SK-N-DZ (cell line): ENCODE measurements at places on chromosomes 4 and X.

DNA sequence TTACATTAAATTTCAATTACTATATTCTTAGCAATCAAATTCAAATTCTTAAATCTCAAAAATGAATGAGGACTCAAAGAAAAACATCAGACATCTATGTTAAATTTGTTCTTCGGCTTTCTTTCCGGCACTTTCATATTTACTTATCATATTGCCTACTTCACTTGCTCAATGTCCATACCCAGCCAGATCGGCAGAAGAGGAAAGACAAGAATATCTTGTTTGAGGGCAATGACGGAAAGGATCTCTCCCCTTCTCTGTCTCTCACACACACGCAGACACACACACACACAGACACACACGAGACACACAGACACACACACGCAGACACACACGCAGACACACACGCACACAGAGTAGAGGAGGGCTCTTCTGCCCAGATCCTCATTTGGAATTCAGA, 13.2 kb upstream of the IRF2 start:
- DNase-seq = no peak

GRCh38 chr4:7721984-7722551, 217.6 kb downstream of the AFAP1 start:
- DNase-seq = no peak

DNA sequence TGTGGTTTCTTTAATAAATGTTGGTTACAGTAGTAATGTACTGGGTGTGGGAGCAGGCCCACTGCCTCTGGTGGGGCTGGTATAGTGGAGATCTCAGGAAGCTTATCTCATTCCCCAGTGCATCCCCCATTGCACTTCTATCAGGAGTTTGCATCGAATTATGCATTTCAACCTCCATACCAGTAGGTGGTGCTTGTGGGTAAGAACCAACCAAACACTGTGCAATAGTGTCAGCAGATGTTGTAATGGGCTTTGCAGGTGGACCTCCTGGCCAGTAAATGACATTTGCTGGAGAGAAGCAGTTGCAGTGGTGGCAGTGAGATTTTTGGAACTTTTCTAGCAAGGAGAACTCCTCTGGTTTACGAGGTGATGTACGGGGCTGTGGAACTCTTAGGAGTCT, 150.6 kb downstream of the POU3F4 start:
- peak; percentile 0 for DNase-seq

DNA sequence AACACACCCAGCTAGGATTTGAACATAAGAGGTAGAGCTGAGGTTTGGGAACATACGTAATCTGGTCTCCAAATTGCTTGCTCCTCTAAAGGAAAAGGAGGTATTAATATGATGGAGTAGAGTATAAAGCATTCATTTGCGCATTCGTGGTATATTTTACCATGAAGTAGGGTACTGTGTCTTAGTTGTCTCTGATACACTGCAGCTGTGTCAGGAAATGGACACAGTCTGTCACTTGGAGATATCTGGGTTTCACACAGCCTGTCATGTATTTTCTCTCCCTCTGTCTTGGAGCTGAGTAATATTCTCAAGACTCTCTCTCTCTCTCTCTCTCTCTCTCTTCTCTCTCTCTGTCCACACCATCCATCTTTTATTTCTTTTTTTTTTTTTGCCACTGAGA, 274.8 kb upstream of the UGT8 start:
- no peak for DNase-seq

DNA sequence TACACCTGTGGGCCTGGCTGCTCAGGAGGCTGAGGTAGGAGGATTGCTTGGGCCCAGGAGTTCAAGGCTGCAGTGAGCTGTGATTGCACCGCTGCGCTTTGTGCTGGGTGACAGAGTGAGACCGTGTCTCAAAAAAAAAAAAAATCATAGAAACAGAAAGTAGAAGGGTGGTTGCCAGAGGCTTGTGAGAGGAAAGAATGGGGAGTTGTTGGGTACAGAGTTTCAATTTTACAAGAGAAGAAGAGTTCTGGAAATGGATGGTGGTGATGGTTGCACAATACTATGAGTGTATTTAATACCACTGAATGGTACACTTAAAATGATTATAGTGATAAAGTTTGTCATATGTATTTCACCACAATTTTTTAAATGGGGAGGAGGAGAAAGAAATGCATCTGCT, 10.2 kb upstream of the GLOD5 start:
- no peak for DNase-seq

GRCh38 chr4:26131711-26132110, 189.1 kb upstream of the RBPJ start:
- DNase-seq = no peak

- DNase-seq = no peak
Measured at GRCh38 chr4:152697284-152698088, 17.7 kb upstream of the TMEM154 start.

GRCh38 chr4:79831119-79831528, 241.9 kb downstream of the ANTXR2 start:
- peak; percentile 93 for DNase-seq

DNA sequence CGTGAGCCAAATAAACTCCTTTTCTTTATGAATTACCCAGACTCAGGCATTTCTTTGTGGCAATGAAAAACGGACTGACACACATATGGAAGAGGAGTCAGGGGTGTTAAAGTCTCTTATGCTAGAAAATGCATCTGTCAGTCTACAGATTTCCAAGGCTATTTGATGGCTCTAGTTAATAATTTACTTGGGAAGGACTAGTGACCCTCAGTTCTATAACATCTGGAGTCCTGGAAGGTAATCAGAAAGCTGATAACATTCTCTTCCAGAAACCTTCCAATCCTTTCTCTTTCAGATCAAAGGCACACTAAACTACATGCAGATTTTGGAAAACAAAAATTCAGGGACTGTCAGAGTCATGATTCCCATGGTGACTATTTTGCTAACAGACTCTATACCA, 142.0 kb upstream of the TEX13D start:
- DNase-seq = no peak

DNA sequence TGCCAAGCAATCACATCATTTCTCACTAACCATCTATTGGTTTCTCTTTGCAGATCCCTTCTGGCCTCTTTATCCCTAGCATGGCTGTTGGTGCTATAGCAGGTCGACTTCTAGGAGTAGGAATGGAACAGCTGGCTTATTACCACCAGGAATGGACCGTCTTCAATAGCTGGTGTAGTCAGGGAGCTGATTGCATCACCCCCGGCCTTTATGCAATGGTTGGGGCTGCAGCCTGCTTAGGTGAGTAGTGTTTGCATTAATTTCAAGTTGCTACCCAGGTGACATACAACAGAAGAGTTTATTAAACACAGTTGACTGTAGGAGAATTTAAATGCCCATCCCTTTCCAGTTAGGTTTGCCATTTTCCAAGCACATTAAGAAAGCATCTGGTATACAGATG, 112.2 kb downstream of the AKAP4 start:
- DNase-seq = no peak

- no peak for DNase-seq
Measured at GRCh38 chr4:89196745-89197144, 85.4 kb downstream of the TIGD2 start.

- no peak for DNase-seq
Measured at GRCh38 chr4:102564399-102565059, 63.4 kb downstream of the NFKB1 start.

GRCh38 chr4:1632109-1633104, 51.7 kb downstream of the FAM53A start:
- DNase-seq = no peak

DNA sequence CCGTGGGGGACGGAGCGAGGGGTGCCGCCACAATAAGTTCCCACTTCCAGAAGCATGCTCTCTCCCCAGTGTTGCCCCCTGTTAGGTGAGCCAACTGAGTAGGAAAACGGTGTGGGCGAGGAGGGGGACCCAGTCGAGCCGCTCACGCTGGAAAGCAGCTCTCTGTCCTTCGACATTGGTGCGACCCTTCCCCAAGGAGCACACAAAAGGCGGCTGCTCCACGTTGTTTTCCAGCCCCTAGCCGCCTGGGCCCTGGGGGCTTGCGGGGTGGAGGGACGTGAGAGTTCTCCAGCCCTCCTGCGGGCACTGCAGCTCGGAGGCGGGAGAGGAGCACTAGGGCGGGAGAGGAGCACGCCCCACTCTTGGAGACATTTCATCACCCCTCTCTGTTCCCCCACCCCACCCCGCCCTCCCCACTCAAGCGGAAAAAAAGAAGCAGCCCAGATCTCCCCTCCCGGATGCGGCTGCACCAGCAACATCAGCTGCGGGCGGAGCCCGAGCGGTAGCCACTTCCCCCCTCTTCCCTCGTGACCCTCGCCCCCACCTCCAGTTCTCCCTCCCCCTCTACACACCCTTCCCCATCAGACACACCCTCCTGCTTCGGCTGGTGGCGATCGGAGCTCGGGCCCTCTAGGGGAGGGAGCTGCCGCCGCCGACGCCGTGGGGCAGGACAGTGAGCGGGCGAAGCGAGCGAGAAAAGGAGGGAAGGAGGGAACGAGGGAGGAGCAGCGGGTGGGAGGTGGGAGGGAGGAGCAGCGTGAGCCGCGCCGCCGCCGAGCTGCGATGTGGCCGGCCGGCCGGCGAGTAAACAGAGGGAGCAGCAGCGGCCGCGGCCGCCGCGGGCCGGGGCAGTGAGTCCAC, at the start of gene DOCK11:
Gene DOCK11, plus strand, starts transcription at position 755 of the 861 bp plus-strand sequence. CDS start 157 bp downstream, outside the sequence.
- DNase-seq = peak; percentile 88

DNA sequence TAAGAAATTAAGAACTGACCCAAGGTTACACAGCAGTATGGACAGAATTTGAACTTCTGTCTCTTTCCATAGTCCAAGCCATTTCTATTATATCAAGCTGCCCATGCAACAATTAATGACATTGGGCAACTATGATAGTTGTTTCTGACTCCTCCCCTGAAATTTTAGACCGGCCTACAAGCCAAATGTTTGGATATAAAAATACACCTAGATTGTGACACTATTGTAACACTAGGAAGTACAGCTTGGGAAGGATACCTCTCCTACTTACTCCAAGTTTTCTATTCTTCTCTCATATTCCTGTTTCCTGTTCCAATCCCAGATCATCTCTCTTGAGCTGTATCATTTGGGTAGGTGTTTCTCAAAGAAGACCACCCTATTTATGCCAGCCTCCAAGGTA, 43.5 kb downstream of the RCHY1 start:
- no peak for DNase-seq

DNA sequence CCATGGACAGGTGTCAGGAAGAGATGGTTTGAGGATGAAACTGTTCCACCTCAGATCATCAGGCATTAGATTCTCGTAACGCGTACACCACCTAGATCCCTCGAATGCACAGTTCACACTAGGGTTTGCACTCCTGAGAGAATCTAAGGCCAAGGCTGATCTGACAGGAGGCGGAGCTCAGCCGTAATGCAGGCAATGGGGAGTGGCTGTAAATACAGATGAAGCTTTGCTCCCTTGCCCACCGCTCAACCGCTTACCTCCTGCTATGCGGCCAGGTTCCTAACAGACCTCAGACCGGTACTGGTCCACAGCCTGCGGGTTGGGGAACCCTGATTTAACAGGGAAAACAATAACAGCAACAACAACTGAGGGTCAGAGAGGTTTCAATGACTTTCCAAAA, 2.0 kb upstream of the TEC start:
- no peak for DNase-seq

DNA sequence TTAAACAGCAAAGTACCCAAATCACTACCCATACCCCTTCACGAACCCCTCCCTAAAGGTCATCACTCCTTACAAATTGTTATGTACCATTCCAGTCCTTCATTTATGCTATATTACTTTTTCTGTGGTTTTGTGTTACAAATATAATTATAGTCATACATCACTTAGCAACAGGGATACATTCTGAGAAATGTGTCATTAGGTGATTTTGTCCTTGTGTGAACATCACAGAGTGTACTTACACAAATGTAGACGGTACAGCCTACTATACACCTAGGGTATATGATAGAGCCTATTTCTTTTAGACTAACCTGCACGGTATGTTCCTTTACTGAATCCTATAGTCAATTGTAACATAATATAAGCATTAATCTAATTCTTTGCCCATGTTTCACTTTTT, 61.9 kb downstream of the ASB9 start:
- no peak for DNase-seq

DNA sequence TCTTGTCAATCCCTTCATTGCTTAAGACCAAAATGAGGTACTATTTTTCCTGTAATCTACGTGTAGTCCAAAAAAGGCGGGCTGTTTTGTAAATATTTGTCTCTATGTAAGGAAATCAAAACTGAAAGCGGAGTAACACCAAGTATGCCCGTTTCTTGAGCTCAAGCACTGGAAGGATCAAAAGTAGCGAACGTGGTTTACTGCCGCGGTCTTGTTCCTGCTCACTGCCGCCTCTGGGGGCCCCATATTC, 71.5 kb downstream of the AFF1 start:
- no peak for DNase-seq

DNA sequence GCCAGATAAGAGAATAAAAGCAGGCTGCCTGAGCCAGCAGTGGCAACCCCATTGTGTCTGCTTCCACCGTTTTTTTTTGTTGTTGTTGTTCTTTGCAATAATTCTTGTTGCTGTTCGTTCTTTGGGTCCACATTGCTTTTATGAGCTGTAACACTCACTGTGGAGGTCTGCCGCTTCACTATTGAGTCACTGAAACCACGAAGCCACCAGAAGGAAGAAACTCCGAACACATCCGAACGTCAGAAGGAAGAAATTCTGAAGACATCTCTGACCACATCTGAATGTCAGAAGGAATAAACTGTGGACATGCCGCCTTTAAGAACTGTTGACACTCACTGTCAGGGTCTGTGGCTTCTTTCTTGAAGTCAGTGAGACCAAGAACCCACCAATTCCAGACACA, 110.5 kb downstream of the PCDH18 start:
- no peak for DNase-seq

GRCh38 chr4:73585345-73585744, 34.9 kb downstream of the RASSF6 start:
- DNase-seq = no peak

DNA sequence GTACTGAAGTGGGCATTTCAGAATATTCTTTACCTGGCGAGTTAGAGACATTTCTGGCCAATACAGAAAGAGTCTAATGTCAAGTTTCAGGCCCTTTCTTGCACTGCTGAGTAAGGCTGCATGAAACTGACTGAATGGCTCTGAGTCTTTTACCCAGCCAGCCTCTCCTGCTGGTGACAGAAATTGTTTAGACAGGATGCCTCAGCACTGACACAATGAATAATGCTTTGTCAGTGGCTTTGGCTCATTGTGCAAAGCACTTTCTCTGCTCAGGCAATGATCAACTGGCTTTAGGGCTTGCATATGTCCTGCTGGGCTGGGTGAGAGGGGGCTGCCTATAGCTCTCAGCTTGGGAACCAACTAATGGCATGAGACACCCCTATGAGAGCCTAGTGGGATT, 45.5 kb downstream of the CLNK start:
- DNase-seq = no peak

GRCh38 chr4:73021634-73022033, 47.9 kb downstream of the COX18 start:
- peak; percentile 21 for DNase-seq

GRCh38 chrX:19840899-19841648, 46.3 kb downstream of the SH3KBP1 start:
- no peak for DNase-seq

- no peak for DNase-seq
Measured at GRCh38 chrX:71936632-71937031, 26.0 kb downstream of the NHSL2 start.
